HepG2 (cell line): ENCODE measurements at places on chromosomes 1 and 21. TPM values are rescaled to one million over a fixed set of nuclear protein-coding genes. Genes with fewer than 3 reads are reported as not detected.

Gene NPPB
- 1.9 and 3.7 TPM in 2 replicates for polyA plus RNA-seq

- DNase-seq: peak; percentile 59
Observed at GRCh38 chr1:229024528-229025130, 246.3 kb upstream of the RAB4A start.

- no peak for DNase-seq
Observed at GRCh38 chr1:167770127-167770526, 48.3 kb downstream of the MPZL1 start.

- no peak for DNase-seq
Observed at GRCh38 chr1:24704411-24705259, 40.6 kb upstream of the CLIC4 start.

DNA sequence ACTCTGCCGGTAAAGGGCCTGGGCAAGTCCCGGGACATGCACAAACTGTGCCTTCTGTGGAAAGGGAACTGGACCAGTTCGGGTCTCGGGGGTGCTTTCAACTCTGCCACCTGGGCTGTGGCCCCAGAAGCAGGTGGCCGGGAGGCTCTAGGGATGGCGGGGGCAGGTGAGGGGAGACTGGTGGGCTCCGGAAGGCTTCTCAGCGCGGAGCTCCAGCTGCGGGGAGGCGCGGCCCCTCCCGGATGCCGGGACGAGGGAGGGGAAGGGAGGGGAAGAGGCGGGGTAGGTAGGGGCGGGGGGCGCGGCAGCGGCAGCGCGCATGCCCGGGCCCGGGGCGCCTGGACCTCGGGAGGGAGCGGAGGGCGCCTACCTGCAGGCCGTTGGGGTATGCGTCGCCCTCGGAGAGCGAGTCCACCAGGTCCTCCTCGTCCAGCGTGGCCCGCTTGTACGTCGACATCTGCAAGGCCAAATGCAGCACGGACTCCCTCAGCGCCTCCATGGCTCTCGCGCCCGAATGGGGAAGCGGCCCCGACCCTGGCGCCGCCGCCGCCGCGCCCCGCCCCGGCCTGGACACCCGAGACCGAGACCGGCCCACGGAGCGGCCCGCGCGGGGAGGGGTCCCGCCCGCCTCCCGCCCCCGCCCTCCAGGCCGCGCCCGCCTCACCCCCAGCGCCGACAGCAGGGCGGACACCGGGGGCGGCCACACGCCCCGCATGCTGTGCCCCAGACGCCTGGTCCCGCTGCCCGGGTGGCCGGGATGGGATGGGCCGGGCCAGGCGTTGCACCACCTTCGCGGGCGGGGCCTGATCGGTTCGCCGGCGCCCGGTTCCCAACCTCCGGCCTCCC is at the start of gene ECE1:
TSS of gene ECE1 (minus strand) at position 764 of the 846 bp plus-strand sequence. CDS start at position 715, 49 bp downstream.
- DNase-seq: no peak

- DNase-seq: no peak
Observed at GRCh38 chr1:53345996-53346813, 18.3 kb upstream of the LRP8 start.

Gene SLC9C2
- 0.03 TPM in 1 of 2 replicates, not detected in the other for polyA plus RNA-seq

Gene TFF1
- 19.4 and 47.1 TPM in 2 replicates for polyA plus RNA-seq

- no peak for DNase-seq
Observed at GRCh38 chr1:116775116-116775752, 21.0 kb downstream of the CD2 start.

Gene SCCPDH
- 29.8 and 36.7 TPM in 2 replicates for polyA plus RNA-seq

Gene CD164L2
- polyA plus RNA-seq: not detected in 2 replicates

Gene KRTAP12-2
- polyA plus RNA-seq: not detected in 2 replicates

Gene HLX
- 0.20 and 0.30 TPM in 2 replicates for polyA plus RNA-seq

Gene GFI1
- 8.7 and 10.5 TPM in 2 replicates for polyA plus RNA-seq

Gene MAP3K21
- polyA plus RNA-seq: not detected in 2 replicates

DNA sequence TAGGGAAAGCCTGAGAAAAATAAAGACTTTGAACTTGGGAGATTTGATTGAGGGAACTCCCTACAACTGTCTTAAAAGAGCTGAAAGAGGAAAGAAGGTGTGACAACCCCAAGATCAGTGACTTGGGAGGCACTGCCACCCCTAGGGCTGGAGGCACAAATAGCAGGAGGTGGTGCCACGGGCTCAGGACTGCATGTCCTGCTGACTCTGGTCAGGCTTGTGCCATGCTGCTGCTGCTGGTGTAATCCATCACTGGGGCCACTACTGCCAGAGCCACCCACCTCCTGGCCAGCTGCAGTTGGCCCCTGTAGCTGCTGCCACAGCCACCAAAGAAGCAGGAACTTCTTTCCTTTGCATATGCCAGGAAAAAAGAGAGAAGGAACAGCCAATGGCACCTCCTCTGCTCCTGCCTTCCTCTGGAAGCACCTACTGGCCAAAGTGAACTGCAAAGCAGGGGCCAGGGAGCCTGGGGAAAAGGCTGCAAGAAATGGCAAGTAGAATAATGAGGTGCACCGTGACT is 730.3 kb downstream of the PTPRU start:
- no peak for DNase-seq
